Stimulated activated CD8-positive, alpha-beta memory T cell treated with anti-CD3 and anti-CD28 coated beads, Interleukin-4, amount 100 ng/mL, for 48 hours (primary cell): ENCODE measurements at places on chromosomes 12 and 14.

DNA sequence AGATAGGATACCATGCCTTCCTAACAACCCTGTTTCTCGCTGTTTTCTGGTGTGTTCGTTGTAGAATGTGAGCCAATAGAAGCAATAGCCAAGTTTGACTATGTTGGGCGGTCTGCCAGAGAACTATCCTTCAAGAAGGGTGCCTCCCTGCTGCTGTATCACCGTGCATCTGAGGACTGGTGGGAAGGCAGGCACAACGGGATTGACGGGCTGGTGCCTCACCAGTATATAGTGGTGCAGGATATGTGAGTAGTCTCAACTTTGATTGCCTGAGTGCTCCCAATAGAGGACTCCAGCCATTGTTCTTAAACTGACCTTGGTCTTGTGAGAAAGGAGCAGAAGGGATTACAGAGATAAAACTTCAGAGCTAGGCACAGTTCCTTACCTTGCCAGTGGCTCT, 96.2 kb downstream of the KICS2 start:
- no peak for DNase-seq

DNA sequence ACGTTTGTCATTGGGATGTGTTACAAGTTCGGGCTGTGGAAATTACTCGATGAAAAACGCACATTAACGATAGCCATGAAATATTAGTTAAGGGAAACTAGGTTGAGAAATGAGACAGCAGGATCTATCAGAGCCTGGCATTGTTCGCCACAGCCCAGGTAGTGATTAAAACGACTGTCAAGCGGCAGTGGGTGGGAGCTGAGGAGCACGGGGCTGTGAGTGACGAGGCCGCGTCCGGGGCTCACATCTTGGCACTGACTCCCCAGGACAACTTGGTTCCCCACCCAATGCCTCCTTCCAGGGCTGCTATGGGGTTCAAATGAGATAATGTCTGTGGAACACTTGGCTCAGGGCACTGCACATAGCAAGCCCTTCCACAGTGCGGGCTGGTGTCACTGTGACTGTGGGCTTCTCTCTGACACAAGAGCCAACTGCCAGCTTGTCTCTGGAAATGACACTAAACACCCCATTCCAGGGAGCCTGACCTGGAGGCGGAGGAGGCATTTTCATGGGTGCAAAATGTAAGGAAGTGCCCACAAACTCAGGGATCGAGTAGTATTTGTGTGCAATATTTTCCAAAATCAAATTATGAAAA, 19.3 kb downstream of the MMAB start:
- DNase-seq = no peak

- no peak for DNase-seq
Observed at GRCh38 chr12:84599539-84599938, 313.1 kb downstream of the SLC6A15 start.

DNA sequence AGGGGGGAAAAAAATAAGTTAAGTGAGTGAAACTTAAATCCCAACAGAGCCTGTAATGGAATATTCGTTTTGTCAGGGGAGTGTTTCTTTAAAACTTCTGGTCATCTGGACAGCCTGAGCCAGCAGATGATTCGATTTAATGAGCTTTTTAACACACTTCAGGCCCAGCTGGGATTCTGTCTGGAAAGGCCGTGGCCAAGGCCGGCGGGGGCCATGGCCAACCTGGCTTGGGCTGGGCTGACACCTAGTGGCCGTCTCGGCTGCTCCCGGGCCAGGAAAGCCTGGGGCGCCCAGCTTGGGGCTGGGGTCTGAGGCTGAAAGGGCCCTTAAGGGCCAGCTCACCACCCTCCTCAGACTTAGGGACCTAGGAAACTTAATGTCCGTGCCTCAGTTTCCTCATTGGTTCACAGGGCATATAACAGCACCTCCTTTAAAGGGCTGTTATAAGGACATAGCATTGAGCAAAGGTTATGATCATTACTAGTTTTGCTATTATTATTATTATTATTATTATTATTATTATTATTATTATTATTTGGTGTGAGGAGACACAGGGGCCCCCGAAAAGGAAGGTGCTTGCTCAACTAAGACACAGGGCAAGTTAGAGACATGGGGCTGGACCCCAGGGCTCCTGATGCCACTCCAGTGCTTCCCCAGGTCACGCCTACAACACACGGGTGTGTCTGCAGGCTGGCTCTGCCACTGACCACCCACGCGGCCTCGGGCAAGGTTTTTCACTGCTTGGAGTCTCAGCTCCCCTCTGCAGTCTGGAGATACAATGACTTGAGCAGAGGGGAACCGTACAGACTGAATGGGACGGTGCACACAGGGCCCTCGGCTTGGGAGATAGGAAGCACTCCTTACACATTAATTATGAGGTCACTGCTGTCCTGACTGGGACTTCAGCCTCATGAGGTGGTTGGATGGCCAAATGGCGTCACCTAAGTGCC, 84.0 kb downstream of the SYNE3 start:
- no peak for DNase-seq

DNA sequence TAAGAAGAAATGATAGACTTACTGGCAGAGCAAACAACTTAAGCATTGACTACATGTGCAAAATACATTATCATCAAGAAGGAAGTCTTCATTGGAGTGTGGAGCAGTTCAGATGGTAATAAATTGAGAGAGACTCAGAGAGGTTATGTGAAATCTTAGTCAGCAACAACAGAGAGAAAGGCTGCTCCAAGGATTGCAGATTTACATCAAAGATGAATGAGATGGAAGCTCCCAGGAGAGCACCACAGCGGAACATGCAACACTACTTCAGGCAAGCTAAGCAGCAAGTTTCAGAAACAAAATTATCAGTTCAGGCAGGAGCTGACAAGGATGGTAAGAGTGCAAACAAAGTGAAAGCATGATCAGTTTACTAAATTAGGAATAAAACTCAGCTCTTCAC, 882.3 kb downstream of the LRFN5 start:
- DNase-seq = no peak

- DNase-seq = no peak
Observed at GRCh38 chr12:14979468-14979867, 6.6 kb downstream of the PDE6H start.

- no peak for DNase-seq
Observed at GRCh38 chr12:108788076-108788782, 56.9 kb upstream of the CORO1C start.

DNA sequence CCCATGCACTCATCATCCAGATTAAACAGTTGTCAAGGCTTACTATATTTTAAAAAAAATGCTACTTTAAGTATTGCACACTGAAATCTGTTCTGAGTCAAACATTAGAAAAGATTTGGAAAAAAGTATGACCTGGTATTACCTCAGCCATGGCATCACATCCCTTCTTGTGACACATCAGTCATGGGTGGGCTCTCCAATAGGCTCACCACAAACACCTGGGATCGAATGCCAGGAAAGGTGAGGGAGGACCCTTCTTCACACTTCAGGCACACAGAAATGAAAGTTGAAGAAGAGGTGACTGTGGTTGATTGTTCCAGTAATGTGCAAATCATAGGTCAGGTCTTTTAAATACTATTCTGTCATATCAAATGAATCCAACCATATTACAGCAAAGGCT, 36.6 kb upstream of the GZMB start:
- peak; percentile 73 for DNase-seq

- DNase-seq = no peak
Observed at GRCh38 chr12:79997096-79997791, 62.3 kb upstream of the PPP1R12A start.

GRCh38 chr14:69327507-69327906, 67.5 kb downstream of the GALNT16 start:
- no peak for DNase-seq

- no peak for DNase-seq
Observed at GRCh38 chr12:130448044-130448821, 110.5 kb downstream of the PIWIL1 start.

DNA sequence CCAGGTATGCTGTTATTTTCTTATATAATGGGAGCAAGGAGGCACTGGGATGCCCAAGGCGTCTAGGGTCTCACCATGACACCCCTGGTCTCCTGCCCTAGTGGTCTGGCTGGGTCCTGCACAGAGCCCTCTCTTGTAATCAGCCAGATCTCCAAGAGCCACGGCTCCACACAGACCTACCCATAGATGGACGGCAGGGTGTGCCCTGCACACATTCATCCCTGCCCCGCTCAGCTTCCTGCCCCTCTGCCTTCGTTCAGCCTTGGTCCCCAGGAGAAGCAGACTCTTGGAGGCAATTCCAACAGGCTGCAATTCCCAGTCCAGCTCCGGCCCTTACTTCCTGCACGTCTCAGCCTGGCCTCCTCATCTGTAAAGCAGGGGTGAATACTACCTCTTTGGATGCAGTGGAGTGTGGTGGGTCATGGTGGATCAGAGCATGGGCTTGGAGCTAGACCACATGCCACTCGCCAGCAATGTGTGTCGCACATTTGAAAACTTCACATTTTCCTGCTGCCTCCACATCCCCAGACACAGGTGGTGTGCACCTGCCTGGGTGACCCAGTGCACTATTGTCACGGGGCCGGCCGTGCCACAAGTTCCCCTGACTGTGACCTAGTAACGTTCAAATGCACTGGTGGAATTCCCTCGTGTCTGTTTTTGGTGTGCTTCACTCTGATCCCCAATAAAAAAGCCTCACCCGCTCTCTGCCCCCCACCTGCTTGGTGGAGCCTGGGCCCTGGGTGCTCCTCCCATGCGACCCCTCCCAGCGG, 171.1 kb upstream of the PRMT8 start:
- no peak for DNase-seq
